ENCODE measurements at places on chromosomes 6 and 20. TPM values are rescaled to one million over a fixed set of nuclear protein-coding genes. Genes with fewer than 3 reads are reported as not detected.

DNA sequence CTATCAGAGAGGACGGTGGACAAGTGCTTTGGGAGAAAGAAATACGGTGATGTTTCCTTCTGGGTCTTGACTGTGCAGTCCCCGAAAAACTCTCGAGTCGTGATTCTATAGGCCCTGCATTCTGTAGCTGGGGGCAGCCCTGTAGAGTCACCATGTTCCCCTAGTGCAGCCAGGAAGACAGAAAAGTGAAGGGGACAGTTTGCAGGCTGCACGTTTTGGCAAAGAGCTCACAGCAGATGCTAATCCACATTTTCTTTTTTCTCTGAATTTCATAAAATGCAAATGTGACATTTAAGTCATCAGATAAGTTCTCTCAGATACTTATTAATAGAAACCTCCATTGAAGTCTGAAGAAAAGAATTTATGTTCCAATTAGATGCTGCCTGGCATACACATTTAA, 19.5 kb downstream of the SPATS1 start:
- no peaks in the 10 kb centered on the region for H3K36me3 ChIP-seq
- H3K27ac ChIP-seq, result no peak overlapping the region
- H3K4me3 ChIP-seq, result no peak overlapping the region
- no peaks in the 10 kb centered on the region for H3K4me1 ChIP-seq
- H3K27me3 ChIP-seq, result no peaks in the 10 kb centered on the region

MYT1 gene
- total RNA-seq, result 0.29 TPM

DNA sequence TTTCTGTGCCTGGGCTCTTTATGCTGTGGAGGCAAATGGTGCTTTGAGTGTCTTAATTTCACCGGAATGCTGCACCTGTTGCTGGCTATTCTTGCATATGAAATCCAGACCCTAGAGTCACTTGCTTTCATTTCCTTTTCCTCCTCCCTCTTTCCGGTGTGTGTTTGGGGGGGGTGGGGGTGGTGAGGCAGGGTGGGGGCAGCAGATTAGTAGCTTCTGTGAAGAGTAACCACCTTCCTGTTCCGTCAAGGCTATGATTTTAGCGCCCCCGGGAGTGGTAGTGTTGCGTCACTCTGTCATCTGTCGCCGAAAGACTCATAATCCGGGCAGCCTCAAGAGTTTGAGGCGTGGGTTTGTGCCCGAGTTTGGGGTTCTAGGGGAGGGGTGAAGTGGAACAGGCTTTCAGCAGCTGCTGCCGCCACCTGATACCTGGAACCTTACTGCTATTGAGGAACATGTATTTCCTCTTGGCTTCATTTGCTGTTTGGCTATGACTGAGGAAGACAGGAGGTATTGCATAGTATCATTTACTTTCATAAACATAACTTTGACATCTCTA, 49.1 kb downstream of the UTRN start:
- peaks cover 23% of the 10 kb centered on the region for H3K4me1 ChIP-seq
- no peaks in the 10 kb centered on the region for H3K36me3 ChIP-seq
- H3K27ac ChIP-seq, result no peak overlapping the region
- no peaks in the 10 kb centered on the region for H3K27me3 ChIP-seq
- H3K4me3 ChIP-seq, result no peak overlapping the region
- no peak for DNase-seq

- DNase-seq, result no peak
- peaks cover 83% of the 10 kb centered on the region for H3K27me3 ChIP-seq
- no peaks in the 10 kb centered on the region for H3K36me3 ChIP-seq
Observed at GRCh38 chr20:5486377-5487054, 169.8 kb upstream of the PROKR2 start.

- peaks cover 3% of the 10 kb centered on the region for H3K4me1 ChIP-seq
- DNase-seq, result no peak
- H3K27ac ChIP-seq, result no peak overlapping the region
- H3K27me3 ChIP-seq, result no peaks in the 10 kb centered on the region
- H3K4me3 ChIP-seq, result no peak overlapping the region
Observed at GRCh38 chr20:54079652-54080051, 9.3 kb upstream of the BCAS1 start.

RUNX2 gene
- total RNA-seq, result 7.3 TPM

NOX3 gene
- total RNA-seq, result not detected

DNA sequence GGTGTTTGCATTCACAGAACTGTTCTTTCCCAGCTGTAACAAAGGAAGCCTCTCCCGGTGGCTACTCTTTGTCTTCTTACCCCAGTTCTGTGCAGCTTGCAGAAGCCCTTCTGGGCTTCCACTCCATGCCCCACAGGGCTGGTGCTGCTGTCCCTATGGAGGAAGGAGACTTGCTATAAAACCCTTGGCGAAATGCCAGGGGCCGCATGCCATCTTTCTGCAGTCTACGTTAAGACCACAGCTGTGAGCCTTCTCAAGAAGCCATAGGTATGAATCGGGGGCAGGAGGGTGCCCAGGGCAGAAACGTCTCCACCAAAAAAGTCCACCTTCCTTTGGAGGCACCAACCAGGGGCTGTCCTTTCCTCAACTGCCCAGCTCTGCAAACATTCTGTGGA, 60.7 kb downstream of the PRND start:
- no peaks in the 10 kb centered on the region for H3K36me3 ChIP-seq
- H3K4me1 ChIP-seq, result no peaks in the 10 kb centered on the region
- H3K4me3 ChIP-seq, result no peak overlapping the region
- DNase-seq, result no peak
- H3K27me3 ChIP-seq, result no peaks in the 10 kb centered on the region

DNA sequence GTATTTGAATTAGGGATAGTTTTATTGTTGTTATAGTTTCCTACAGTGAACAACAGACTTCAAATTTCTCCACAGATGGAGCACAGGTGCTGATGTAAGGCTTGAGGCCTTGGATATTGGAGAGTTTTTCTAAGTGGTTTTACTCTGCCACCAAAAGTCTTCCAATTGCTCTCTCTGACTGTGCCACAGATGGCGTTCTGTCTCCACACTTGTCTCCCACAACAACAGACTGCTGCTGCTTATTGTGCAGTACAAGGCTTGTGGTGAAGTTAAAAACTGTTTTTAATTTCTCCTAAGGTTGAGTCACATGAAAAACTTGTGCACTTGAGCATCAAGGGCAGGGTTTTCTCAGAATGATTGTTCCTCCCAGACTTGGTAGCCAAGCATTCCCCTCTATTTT, 460.9 kb upstream of the KHDRBS2 start:
- H3K4me1 ChIP-seq, result no peaks in the 10 kb centered on the region
- no peak overlapping the region for H3K27ac ChIP-seq
- no peak overlapping the region for H3K4me3 ChIP-seq
- no peak for DNase-seq
- no peaks in the 10 kb centered on the region for H3K27me3 ChIP-seq

PLA2G7 gene
- 1.8 TPM for total RNA-seq

CLPSL1 gene
- not detected for total RNA-seq

PSORS1C2 gene
- total RNA-seq, result not detected

DNA sequence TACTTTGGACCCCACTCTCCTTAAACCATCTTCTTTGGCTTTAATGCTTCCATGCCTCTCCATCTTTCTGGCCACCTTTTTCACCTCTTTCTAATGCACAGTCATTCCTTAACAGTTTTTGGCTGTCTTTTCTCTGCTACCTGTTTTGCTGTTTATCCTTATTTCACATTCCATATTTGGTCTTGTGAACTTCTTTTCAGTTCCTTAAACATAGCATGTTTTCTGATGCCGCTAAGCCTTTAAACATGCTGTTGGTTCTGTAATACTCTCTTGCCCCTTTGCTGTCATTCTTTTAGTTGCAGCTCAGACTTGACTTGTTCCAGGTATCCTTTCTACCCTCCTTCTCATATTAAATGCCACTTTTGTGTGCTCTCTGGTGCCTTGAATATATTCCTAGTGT, 35.8 kb downstream of the TOP1 start:
- DNase-seq, result no peak
- H3K27ac ChIP-seq, result no peak overlapping the region
- peaks cover 57% of the 10 kb centered on the region for H3K36me3 ChIP-seq

SRMS gene
- total RNA-seq, result 0.63 TPM

DNA sequence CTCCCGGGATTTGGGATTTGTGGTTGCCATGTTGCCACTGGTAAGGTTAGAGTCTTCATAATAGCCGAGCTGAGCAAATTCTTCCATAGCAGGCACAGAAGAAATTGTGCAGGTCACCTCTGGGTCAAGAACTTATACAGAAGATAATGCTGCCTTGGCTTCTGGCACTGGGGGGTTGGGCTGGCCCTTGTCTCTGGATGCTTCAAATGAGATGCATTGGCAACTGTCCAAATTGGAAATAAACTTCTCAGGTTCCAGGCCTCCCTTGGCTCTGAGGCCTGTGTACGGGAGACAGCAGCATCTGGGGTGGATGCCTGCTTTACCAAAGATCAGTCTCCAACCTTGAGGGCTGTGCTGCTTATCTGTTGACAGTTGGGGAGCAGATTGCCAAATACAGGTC, 26.2 kb downstream of the MYO6 start:
- no peak for DNase-seq
- H3K27me3 ChIP-seq, result no peaks in the 10 kb centered on the region
- no peaks in the 10 kb centered on the region for H3K36me3 ChIP-seq
- no peak overlapping the region for H3K27ac ChIP-seq
- no peak overlapping the region for H3K4me3 ChIP-seq

DNA sequence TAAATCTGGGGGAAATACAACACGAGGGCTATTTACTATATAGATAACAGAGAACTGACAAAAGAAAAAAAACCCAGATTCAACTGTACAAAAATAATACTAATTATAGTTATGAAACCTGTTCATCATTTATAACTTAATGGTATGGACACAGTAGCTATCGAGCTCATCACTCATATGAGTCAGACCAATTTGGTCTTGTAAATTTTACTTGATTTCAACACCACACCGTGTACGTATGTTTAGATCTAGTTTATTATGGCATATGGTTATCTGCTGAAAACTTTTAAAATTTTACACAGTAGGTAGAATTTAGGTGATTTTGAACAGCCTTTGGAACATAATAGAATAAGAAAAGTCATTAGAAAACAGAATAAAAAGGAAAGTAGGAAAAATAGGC, 5.5 kb downstream of the MYLK4 start:
- no peaks in the 10 kb centered on the region for H3K4me1 ChIP-seq
- DNase-seq, result no peak
- H3K4me3 ChIP-seq, result no peak overlapping the region
- no peak overlapping the region for H3K27ac ChIP-seq
- H3K36me3 ChIP-seq, result no peaks in the 10 kb centered on the region

DNA sequence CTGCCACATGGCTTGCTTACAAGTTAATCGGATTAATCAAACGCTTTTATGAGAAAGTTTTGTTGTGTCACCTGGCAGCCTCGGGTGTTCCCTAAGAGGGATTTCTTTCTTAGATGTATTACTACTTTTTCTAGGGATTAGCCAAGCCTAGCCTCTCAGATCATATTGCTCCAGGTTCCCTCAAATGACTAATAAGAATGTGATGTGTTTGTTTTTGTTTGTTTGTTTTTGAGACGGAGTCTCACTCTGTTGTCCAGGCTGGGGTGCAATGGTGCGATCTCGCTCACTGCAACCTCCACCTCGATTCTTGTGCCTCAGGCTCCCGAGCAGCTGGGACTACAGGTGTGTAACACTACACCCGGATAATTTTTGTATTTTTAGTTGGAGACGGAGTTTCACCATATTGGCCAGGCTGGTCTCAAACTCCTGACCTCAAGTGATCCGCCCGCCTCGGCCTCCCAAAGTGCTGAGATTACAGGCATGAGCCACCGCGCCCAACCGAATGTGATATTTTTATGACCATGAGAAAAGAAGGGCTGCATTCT, 977 bp downstream of the HMGN4 start:
- H3K27me3 ChIP-seq, result no peaks in the 10 kb centered on the region
- peaks cover 18% of the 10 kb centered on the region for H3K4me1 ChIP-seq
- 0 out of 2 replicates have a peak, but pooled peaks cover 7% of the 10 kb centered on the region for H3K36me3 ChIP-seq
- H3K4me3 ChIP-seq, result peak overlapping the region; percentile 98

RBPJL gene
- total RNA-seq, result not detected

SCUBE3 gene
- 2.4 TPM for total RNA-seq

- peak; percentile 41 for DNase-seq
- no peak overlapping the region for H3K4me3 ChIP-seq
- no peaks in the 10 kb centered on the region for H3K27me3 ChIP-seq
- no peak overlapping the region for H3K27ac ChIP-seq
Observed at GRCh38 chr6:96213784-96214183, 198.0 kb downstream of the FUT9 start.

GRCh38 chr6:7203939-7204338, 96.2 kb downstream of the RREB1 start:
- peaks cover 32% of the 10 kb centered on the region for H3K36me3 ChIP-seq
- H3K4me1 ChIP-seq, result peaks cover 14% of the 10 kb centered on the region
- H3K27ac ChIP-seq, result no peak overlapping the region
- no peaks in the 10 kb centered on the region for H3K27me3 ChIP-seq
- no peak for DNase-seq

GRCh38 chr6:5274231-5274630, 12.9 kb downstream of the FARS2 start:
- H3K4me1 ChIP-seq, result no peaks in the 10 kb centered on the region
- no peak overlapping the region for H3K4me3 ChIP-seq
- no peaks in the 10 kb centered on the region for H3K27me3 ChIP-seq
- H3K27ac ChIP-seq, result no peak overlapping the region

CDKAL1 gene
- total RNA-seq, result 14.9 TPM

DNA sequence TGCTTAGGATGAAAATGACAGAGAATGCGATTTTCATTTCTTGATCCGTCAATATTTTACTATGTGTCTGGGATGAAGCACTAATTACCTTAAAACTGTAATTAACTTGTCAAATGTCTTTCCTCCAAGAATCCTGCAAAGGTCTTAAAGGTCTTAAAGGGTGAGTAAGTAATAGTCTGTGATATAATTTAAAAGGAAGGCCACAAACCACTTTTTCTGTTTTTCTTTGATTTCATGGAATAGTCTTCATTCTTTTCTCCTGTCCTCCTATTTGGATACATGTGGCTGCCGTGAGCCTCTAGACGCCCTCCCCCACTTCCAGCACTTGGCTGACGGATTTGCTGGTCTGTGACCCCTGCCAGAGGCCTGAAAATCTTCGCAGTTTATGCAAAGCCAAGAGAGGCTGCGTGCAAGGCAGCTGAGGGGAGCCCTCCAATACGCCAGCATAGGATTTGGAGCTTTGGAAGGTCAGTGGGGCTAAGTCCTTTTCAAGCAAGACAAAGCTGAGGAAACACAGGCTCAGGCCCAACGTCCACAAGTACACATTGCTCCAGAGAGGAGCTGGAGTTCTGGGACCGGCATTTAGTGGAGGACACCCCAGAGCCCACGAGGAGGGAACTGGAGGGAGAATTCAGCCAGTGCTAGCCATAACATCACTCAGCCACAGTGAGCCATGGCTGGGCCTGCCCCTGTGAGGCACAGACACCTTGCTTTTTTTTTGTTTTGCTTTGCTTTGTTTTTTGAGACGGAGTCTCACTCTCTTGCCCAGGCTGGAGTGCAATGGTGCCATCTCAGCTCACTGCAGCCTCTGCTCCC, 382.6 kb downstream of the SMOC2 start:
- no peak overlapping the region for H3K27ac ChIP-seq
- H3K36me3 ChIP-seq, result no peaks in the 10 kb centered on the region
- peaks cover 14% of the 10 kb centered on the region for H3K27me3 ChIP-seq

CST4 gene
- total RNA-seq, result 0.98 TPM
